HT-29 (cell line): ENCODE measurements at places on chromosomes 16 and 17. TPM values are rescaled to one million over a fixed set of nuclear protein-coding genes. Genes with fewer than 3 reads are reported as not detected.

DNA sequence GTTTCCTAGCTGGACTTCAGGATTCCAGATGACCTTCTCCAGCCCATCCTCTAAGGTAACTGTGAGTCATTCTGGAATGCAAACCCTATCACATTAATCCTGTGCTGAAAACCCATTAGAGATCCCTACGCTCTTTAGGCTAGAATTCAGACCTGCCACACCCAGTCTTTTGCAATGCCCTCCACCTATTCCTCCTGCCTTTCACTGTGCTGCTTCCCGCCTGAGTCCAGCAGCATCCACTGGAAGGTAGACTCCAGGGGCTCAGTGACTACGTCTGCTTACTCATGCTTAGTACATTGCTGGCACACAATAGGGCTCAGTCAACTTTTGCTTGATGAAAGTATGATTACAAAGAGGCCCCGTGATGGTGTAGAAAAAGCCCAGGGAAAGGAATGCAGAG lies 121.1 kb downstream of the SPACA3 start:
- DNase-seq, result no peak

The KRT39 gene
- not detected in 2 replicates for total RNA-seq

- no peak for DNase-seq
These were observed 13.5 kb downstream of the NMRAL1 start for GRCh38 chr16:4460936-4461249.

DNA sequence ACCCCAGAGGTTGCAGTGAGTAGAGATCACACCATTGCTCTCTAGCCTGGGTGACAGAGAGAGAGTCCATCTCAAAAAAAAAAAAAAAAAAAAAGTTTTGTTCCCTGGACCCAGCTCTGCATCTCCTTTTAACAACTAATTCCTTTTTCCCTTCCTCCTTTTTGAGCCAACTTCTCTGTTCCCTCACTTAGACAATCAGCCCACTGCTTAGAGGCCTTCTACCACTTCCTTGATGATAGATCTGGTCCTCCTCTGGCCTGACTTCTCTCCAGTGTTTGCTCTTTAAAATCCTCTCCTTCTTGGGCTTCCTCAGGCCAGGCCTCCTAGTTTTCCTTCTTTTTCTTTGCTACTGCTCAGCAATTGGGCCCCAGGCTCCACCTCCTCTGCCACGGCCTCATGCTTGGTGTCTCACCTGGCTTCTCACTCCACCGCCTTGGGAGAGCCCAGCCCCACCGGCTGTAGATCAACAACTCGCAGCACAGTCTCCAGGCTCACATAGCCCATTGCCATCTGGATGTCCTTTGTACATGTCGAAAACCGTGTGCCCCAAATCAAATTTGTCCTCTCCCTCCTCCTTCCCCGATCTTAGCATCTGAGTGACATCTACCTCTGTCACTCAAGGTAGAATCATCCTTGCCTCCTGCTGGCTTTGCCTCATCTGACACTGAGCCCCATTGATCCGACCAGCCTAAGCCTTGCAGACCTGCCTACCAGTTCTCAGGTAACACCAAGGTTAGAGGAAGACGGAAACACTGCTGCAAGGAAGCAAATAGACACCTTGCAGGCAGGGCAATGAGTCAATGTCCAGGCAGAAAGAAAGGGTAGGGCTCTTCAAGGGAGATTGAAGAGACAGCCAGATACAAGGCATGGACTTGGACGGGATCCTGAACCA lies 17.4 kb downstream of the ARHGAP27 start:
- DNase-seq, result peak; percentile 83

- no peak for DNase-seq
These were observed 44.8 kb upstream of the NOG start for GRCh38 chr17:56548661-56549060.

GRCh38 chr16:84396537-84397008 lies 28.2 kb downstream of the ATP2C2 start:
- peak; percentile 90 for DNase-seq

The GGT6 gene
- 4.8 and 7.0 TPM in 2 replicates for total RNA-seq

DNA sequence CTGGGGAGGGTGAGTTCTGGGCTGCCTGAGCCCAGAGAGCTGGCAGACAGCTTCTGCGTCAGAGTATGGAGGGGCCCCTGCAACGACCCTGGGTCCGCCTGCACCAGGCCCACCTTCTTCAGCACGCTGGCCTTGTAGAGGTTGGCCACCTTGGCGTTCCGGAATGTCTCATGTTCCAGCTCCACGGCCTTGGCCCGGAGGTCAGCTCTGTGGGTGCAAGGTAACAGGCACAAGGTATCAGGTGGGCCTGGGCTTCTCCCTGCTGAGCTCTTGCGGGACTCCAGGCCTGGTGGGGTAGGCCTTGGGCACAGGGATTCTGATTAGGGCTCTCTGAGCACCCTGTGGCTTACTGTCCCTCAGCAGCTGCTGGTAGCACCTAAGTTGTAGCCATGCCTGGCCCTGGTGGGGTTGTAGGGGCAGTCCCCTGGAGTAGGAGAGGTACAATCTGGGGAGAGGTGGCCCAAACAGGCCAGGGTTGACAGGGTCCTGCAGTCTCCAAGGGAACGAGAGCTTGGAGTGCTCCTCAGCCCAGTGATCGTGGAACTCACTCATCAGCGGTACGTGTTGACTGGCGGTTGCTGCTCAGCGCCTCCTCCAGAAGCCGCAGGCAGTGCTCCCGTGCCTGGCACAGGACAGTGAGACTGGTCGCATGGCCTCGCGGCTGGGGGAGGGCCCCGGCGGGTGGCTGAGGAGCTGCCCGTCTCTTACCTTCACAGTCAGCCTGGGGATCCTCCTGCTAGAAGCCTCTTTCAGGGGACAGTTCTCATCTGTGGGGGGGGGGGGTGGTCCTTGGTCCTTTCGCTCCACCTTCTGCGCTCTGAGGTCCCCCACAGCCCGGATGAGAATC lies 2.9 kb upstream of the SMIM5 start:
- DNase-seq, result no peak

DNA sequence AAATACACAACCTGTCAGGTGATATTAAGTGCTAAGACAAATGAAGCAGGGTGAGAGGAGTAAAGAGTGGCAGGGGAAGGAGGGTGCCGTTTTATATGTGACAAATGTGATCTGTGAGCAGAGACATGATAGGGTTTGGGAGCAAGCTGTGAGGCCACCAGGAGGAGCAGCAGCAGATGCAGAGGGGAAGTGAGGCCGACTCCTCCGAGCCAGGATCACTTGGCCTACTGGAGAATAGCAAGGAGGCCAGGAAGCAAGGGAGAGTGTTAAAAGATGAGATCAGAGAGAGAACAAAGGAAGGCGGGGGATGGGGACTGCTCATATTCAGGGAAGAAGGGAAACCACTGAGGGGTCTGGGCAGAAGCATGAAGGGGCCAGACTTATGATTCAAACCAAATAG lies 129.4 kb downstream of the TANGO6 start:
- peak; percentile 35 for DNase-seq

GRCh38 chr16:20851601-20852000 lies 45.3 kb downstream of the REXO5 start:
- DNase-seq, result peak; percentile 53

The GRIN2A gene
- total RNA-seq, result not detected in 2 replicates
